Body of pancreas (tissue), 4 donors: ENCODE measurements at places on chromosomes 3 and 15. TPM values are rescaled to one million over a fixed set of nuclear protein-coding genes. Genes with fewer than 3 reads are reported as not detected.

GRCh38 chr3:69178082-69178481, 55.7 kb upstream of the LMOD3 start:
- no peak overlapping the region for H3K27ac ChIP-seq
- peaks cover 12% of the 10 kb centered on the region for H3K36me3 ChIP-seq
- H3K4me3 ChIP-seq: no peak overlapping the region
- H3K27me3 ChIP-seq: no peaks in the 10 kb centered on the region

- H3K27ac ChIP-seq: no peak overlapping the region
- DNase-seq: no peak
- no peaks in the 10 kb centered on the region for H3K27me3 ChIP-seq
- H3K4me1 ChIP-seq: no peaks in the 10 kb centered on the region
Measured at GRCh38 chr3:160125258-160125657, 100.0 kb upstream of the C3orf80 start.

TEX55 gene
- not detected for total RNA-seq

GABRR3 gene
- total RNA-seq: not detected

MYRIP gene
- total RNA-seq: 12.5 TPM
